ENCODE measurements at places on chromosomes 3 and 15. TPM values are rescaled to one million over a fixed set of nuclear protein-coding genes. Genes with fewer than 3 reads are reported as not detected.

DNA sequence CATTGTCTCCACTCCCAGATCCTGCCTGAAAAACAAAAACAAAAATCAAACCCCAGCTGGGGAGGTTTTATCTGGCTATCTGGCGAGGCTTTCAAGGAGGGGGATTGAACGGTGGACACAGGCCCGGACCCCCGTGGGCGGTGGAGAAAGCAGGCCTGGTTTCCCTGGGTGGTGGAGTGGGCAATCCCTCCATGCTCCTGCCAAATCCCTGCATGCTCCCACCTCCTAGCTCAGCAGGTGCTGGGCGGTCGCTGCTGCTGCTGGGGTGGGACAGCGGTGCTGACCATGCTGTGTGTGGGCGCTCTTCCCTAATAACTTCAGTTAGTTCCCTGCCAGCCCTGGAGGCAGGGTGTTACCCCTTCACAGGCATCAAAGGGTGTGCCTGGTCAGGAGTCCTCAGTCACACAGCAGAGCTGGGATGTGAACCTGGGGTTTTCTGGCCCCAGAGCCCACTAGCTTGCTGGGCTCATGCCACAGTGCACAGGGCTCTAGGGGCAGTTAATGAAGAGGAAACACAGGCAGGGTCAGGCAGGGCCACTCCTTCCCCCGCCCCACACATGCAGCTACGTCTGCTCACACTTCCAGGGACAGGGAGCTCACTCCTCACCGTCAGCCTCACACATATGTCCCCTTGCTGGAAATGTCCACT, 15.9 kb upstream of the PLXND1 start:
- peak; percentile 52 for DNase-seq

DNA sequence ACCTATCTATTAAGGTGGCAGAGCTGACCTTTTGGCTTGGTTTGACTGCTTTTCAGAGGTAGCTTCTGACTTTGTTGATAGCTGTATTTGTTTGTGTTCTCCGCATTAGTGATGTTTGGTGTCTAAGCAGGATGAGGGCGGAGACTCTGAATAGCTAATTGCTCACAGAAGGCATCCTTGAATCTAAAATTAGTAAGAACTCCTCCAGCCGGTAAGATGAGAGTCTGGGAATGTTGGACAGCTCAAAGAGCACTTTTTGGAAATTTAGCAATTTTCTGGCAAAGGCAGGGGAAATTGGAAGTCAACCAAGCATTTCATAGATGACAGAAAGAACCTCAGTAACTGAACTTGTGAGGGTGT, 174.1 kb downstream of the KLHL25 start:
- DNase-seq, result no peak

DNA sequence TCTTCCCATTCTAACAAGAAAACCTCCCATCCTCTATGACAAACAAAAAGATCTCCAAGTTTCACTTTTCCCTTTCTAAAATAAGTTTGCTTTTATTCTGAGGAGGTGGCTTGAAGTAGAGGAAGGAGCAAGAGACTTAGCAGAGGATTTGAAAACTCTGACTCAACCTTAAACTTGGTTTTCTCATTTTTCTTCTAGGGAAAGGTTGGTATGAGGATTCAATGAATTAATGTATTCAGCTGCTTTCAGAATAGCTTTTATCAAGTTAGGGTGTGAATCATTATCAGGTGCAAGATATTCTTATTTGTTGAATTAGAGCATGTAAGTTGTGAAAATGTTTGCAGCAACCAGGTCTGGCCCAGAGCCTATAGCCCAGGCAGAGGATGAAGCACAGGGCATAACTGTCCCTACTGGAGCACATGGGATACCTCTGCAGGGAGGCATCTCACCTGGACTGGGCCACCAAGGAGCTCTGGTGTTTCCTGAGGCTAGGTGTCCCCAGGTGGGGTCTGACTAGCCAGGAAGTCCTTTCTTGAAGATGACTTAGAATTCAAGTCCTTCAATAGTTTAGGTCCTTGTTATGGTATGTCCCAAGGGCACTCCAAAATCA, 42.3 kb downstream of the SATB1 start:
- no peak for DNase-seq

GRCh38 chr3:182405759-182406158, 387.5 kb upstream of the ATP11B start:
- DNase-seq, result no peak

DNA sequence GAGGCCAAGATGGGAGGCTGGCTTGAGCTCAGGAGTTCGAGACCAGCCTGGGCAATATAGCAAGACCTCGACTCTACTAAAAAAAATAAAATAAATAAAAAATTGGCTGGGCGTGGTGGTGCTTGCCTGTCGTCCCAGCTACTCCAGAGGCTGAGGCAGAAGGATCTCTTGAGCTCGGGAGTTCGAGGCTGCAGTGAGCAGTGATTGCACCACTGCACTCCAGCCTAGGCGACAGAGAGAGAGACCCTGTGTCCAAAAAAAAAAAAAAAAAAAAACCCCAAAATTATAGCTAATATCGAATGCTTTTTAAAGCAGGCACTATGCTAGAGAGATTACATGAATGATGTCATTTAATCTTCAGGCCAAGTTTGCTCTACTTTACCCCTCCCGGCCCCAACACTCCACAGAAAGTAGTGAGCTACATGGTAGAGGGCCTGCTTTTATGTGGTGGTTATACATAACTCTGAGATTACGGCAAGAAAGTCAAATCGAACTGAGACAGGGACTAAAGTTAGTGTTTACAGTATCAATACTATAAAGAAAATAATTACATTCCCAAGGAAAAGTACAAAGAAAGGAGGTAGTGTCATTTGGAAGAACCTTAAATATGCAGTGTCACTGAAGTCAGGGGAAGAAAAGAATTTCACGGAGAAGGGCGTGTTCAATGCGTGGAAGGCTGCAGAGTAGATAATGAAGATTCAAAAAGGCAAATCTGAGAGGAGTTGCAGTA, 1.1 kb downstream of the ADPGK start:
- no peak for DNase-seq

DNA sequence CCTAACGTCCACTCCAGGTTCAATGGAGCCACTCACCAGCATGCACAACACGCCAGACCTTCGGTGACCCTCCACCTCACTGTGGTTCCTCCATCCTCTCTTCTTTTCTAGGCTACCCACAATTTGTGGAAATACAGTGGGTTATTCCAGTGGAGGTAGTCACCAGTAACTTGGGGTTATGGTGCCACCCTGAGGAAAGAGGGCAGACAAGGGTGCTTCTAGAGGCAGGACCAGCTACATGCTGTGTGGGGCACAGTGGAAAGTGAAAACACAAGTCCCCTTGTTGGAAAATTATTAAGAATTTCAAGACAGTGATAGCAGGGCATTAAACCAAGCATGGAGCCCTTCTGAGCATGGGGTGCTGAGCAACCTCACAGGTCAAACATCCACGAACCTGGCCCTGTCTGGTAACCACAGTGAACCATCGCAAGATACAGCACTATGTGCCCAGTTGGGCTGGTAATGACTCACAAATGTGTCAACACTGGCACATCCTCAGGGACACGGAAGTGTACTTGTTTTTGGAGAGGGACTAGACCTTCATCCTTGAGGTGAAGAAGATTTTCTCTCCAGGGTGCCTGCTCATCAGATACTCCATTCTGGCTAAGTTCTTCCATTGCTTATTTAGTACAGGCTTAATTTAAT, 166.7 kb downstream of the STT3B start:
- peak; percentile 44 for DNase-seq

The ZNF80 gene
- total RNA-seq, result not detected

The ANKUB1 gene
- under 0.01 TPM for total RNA-seq
